ENCODE measurements at places on chromosomes 6 and 20.

DNA sequence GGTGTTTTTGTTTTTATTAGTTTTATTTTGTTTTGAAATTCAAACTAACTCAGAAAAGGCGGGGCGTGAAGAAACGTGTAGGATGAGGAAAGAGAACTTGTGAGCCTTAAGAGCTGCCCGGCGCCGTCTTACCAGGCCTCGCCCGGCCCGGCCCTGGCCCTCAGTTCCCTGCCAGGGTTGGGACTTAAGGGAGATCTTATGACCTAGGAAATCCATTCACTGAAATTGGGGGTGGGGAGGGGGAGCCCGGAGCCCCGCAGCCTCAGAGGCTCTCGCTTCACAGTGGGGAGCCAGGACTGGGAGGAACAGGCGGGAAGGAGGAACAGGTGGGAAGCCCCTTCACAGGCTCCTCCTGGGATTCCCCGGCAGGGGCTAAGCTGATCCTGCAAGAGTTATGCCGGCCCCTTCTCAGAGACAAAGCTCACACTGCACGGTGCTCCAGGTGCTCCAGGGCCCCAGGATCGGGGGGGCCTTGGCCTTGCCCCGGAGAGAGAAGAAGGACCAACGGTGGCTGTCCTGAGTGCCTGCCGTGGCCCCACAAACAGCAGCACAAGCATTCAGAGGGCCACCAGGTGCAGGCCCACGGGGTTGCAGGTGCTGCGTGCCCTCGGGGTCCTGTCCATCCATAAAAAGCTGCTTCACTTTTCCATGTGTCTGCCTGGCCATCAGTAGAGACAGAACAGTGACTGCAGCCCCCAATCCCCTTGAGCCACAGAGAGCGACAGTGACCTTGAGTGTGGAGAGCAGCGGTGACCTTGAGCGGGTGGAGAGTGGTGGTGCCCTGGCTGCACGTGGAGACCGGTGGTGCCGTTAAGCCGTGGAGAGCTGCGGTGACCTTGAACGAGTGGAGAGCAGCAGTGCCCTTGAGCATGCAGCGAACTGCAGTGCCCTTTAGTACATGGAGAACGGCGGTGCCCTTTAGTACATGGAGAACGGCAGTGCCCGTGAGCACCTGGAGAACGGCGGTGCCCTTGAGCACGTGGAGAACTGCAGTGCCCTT is 152.7 kb downstream of the DLL1 start:
- no peak for DNase-seq

DNA sequence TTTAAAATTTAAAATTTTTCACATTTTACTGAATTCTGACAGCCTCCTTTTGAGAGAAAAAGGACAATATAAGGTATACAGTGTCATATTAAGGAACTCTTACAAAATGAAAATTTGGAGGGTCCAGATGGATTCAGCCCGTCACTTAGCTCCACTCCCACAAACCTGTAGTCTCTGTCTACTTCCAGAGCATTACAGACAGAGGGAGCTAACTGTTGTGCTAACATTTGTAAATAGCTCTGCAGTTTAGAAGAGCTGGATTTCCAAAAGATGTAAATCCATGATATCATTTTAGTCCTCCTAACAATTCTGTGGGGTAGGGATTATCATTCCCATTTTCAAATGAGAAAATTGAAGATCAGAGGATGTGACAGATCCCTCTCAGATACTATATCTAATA is 16.1 kb upstream of the SERINC3 start:
- DNase-seq: no peak

DNA sequence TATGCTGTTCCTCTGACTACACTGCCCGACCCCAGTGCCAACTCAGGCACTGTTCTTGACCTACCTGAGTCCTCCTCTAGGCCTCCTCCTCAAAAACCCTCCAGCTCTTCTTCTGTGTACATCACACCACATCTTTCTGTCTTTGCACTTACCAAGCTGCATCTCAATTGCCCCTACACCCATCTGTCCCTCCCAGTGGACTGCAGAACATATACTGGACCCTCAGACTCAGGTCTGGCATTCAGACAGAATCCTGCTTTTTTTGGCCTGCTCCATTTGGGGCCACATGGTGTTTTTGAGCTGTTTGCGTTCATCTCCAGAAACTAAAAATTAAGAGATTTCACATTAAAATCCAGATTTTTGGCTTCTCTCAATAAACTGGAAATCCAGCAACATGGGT is 23.2 kb upstream of the YWHAB start:
- DNase-seq: no peak

DNA sequence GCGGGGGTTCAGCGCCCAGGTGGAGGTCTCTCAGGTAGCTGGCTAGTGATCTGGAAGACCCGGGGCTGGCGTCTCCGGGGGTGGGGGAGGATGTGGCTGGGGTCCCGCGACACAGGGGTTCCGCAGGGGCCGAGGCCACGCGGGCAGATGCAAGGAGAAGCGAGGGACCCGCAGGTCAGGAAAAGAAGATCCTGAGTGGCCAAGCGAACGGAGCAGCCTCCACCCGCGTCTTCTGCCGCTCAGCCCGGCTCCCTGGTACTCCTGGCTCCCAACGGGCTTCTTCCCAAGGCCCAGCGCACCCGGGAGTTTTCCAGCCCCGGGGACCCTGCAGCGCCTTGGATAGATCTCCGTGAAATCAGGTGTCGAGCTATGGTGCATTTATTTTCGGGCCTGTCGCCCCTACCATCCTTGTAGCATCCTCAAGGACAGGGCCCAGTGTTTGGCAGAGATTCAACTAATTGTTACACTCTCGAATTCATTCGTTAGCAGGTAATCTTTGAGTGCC is 682 bp upstream of the CHD6 start:
- DNase-seq: peak; percentile 50

DNA sequence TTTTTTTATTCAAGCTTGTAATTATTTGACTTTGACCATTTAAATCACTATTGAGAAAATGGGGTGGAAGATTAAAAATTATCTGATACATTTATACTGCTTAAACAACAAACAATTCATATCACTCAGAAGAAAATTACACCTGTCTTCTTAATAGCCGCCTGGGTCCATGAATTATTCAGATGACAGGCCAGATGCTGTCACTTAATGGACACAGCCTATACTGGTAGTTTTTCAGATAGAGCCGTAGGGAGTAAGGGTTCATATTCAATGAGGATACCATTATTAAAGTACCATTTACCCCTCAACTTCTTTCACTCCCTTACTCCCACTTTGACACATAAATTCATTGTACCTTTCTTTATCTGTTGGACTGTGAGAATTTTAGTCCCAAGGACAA is 1193.4 kb upstream of the MAP3K7 start:
- no peak for DNase-seq
